PC-9 (cell line): ENCODE measurements at places on chromosomes 1 and 21. TPM values are rescaled to one million over a fixed set of nuclear protein-coding genes. Genes with fewer than 3 reads are reported as not detected.
A peak's percentile ranks its signal among the peaks of the same experiment; 100 is the strongest.

- DNase-seq, result no peak
These were observed 11.6 kb downstream of the DSTYK start for GRCh38 chr1:205199931-205200299.

DNA sequence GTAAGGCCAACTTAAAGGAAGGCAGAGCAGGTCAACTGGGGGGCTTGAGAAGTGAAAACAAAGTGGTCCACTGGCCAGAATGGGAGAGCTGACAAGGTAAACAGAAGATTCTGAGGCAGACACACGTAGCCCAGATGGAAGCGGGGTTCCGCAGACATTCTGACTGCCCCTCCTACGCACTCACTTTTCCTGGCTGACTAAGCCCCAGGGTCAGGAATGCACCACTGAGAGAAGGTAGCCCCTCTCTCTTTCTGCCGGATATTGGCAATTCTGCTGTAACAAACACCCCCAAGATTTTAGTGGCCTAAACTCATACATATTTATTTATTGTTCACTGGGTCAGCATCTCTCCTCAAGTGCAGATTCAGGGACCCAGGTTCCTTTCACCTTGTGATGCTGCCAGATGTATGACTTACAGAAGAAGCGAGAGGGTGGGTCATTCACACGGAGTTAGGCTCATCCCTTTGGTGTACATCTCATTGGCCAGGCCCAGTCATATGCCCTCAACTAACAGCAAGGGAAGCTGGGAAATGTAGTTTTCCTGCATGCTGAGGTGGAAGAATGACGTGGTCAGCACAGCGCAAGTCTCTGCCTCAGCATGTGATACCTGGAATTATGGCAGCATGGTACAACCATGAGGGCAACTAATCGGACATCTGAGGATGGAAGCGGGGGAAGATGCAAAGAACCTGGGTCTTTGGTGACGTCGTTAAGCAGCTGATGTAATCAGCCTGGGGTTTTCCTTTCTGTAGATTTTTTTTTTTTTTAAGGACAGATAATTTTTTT, 43.4 kb upstream of the MRPS6 start:
- peak; percentile 25 for DNase-seq

The HFM1 gene
- total RNA-seq, result not detected in 2 replicates

DNA sequence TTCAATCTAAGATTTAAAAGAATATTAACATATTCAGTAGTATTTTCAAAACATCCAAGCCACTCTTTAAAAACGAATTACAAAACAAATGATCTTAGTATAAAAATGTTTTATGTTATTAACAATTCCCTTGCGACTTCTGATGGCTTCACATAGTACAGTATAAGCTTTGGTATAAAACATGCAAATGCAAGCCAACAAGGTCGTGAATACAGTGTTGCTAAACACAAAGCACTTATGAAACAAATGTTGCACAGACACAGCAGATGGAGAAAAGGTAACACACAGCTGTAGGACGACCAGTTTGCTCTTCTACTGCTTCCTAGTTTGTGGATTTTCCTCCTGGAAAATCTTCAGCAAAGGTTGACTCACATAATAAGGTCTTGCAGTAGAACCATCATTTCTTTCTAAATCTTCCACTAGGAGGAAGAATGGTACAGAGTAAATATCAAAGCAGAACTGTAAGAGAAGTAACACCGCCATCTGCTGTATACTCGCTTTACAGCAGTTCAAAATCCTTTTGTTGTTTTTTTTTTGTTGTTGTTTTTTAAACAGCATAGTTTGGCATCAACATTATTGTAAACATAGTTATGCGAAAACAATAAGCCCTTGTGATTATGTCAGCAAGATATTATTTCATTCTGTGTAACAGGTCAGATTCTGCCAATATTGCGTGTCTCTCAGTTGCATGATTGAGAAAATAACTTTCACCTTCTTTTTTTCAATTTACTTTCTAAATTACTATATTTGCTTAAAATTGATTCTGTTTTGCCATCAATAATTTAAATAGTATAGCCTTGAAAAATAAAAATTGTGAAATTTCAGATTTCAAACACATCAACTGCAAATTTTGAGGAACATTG, 69.5 kb downstream of the LHX8 start:
- DNase-seq, result no peak

The MMEL1 gene
- 2.7 and 4.9 TPM in 2 replicates for total RNA-seq

DNA sequence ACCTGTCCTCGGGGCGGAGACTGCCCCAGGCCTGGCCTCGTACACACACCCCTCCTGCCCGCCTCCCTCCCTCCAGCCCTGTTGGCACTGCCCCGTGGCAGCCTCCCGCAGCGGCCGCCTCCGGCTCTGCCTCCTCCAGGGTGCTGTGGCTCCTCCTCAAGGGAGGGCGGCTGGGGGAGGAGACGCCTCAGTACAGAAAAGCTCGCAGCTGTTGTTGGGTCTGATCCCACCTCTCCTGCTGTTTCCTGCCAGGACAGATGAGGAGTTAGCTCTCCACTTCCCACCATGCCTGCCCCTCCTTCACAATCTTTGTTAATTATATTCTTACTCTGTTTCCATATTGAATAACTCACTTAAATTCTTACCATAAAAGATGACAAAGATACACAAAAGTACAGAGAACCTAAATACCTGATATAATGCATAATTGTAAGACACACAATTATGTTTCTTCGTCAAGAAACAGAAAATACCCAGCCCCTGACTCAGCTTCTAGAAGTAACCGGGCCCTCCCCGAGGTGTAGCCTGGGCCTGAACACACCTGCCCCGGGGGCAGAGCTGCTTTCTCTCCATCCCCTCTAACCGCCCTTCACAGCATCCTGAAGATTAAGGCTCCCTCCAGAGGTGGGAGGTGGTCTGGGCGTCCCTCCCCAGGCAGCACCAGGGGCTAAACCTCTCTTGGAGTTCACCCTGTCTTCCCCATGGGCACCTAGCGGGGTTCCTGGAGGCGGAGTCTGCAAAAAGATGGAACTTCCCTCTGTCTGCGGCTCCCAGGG, 30.6 kb upstream of the COL6A1 start:
- DNase-seq, result peak; percentile 75

The FMO4 gene
- total RNA-seq, result 0.28 and 0.61 TPM in 2 replicates

- no peak for DNase-seq
These were observed 12.2 kb upstream of the IL10 start for GRCh38 chr1:206784471-206784903.
